ENCODE measurements at places on chromosomes 5 and 9.

DNA sequence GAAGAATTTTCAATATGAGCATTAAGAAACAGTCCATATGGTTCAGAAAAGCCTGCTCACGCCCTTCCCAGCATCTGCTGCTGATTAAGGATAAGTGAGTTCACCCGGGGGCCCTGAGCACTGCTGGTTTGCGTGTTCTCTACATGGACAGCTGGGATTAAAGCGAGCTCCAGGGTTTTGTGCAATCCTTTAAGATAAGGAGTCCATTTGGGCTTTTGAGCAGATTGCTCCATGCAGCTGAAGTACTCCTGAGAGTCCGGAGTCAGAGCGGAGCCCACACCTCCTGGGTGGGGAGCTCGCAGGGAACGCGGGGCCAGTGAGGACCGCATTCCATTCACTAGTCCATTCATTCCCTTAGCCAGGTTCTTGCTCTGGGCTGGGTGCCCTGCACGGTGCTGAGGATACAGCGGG, 149.3 kb upstream of the COL5A1 start:
- peak; percentile 97 for DNase-seq

- DNase-seq, result no peak
Measured at GRCh38 chr9:16370647-16371046, 499.8 kb downstream of the BNC2 start.

- DNase-seq, result no peak
Measured at GRCh38 chr5:1162751-1163150, 38.6 kb upstream of the SLC6A19 start.

- DNase-seq, result no peak
Measured at GRCh38 chr9:110025551-110026170, 182.3 kb downstream of the C9orf152 start.

DNA sequence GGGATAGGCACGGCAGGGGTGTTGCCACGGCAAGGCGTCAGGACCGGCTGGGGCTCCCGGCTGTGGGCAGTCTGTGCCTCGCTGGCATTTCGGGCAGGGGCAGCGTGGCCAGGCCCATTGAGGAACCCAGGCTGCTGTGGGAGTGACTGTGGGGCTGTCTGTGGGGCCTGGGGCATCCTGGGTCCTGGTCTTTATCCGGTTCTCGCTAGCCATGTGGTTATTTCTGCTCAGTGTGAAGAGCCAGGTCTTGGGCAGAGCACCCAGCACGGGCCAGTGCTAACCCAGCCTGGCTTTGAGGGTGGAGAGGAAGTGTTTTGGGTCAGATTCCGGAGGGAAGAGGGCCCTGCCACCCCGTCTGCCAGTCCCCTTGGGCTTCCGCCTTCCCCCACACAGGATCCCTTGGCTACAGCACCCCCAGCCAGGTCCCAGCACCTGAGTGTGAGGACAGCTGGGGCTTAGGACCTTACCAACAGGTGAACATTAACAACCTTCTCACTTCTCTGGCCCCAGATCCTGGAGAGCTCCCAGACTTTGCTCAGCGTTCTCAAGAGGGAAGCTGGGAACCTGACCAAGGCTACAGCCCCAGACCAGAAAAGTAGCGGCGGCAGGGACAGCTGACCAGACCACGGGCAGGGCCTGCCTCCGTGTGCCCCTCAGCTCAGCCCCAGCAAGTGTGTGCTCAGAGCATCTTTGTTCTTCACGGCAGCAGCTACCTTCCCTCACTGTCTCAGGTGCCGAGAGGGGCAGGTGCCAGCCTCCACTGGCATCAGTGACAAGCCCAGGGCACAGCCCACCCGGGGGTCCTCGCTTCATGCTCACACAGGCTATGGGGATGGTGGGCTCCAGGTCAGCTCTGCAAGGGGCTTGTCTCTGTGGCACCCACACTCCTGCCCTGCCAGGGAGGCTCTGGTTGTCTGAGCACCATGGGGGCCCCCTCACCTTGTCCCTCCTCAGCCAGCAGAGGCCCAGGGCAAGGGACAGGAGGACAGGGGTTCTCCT, 1.1 kb downstream of the SSNA1 start:
- no peak for DNase-seq

DNA sequence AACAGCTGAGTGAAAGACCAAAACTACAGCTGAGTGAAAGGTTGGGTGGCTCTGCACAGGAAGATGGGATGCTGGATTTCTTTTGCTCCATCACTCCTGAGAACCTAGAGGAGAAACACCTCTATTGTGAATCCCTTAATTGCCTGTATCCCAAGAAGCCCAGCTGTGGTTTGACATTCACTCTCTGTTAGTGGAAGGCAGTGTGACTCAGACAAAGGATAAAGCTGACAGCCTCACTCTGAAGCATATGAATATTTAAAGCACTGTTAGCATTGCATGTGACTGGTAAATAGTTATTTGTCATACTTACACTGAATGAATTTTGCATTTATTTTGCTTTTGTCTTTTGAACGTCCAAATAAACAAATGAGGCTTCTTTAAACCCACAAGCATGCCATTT, 367.1 kb upstream of the RIOK2 start:
- peak; percentile 48 for DNase-seq
